ENCODE measurements at places on chromosomes 5 and 9.
A peak's percentile ranks its signal among the peaks of the same experiment; 100 is the strongest.

DNA sequence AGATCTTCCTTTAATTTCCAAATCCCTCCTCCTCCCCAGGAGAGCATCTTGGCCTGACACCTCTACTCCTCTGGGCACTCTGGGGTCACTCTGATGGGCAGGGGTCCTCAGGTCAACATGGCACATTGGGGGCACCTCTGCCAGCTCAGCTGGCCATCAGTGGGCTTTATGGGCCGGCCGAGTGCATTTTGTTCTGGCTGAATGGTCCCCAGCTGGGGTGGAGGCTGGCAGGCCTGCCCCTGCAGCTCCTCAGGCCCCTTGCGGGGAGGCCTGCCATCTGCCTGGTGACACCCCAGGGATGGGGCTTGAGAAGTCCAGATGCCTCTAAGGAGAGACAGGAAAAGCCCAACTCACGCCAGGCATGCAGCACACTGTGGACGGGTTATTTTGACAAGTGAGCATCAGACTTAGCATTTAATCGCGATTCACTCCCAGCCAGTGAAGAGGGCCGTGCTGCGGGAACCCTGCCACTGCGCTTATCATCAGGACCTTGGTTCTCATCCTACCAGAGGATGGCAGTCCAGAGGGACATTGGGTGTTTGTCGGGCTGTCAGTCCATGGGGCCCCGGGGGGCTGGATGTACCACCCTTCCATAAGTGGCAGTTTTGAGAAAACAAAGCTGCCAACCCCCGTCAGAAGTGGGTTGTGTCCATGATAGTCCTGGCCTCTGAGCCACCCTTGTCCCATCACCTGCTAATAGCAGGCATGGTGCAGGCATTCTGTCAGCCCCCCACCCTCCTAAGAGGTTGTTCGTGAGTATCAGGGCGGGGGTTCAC lies 21.7 kb downstream of the PHF2 start:
- no peak for DNase-seq

DNA sequence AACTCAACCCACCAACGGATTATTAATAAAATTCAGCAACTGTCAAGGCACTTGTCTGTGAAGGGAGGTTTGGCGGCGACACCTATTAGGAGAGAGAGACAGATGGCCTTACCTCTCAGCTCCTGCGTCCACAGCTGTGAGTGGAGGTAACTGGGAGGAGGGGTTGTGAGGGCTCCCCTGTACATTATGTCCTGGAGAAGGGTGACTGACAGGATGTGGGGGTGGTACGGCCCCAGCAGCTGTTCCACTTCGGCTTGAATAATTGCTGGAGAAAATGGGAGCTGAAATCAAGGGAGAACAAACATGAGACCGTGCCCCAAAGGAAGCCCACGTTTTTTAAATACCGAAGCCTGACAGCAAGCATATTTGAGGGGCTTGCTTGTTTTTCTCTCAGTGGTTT lies 353.5 kb upstream of the RFX3 start:
- no peak for DNase-seq

GRCh38 chr5:161373345-161373707 lies 173.2 kb downstream of the GABRB2 start:
- no peak for DNase-seq

- DNase-seq = no peak
These were observed at the start of gene CTNND2 for GRCh38 chr5:11904265-11904906. Gene CTNND2 (minus strand): TSS chr5:11904446. CDS start chr5:11903853, 593 bp downstream.

DNA sequence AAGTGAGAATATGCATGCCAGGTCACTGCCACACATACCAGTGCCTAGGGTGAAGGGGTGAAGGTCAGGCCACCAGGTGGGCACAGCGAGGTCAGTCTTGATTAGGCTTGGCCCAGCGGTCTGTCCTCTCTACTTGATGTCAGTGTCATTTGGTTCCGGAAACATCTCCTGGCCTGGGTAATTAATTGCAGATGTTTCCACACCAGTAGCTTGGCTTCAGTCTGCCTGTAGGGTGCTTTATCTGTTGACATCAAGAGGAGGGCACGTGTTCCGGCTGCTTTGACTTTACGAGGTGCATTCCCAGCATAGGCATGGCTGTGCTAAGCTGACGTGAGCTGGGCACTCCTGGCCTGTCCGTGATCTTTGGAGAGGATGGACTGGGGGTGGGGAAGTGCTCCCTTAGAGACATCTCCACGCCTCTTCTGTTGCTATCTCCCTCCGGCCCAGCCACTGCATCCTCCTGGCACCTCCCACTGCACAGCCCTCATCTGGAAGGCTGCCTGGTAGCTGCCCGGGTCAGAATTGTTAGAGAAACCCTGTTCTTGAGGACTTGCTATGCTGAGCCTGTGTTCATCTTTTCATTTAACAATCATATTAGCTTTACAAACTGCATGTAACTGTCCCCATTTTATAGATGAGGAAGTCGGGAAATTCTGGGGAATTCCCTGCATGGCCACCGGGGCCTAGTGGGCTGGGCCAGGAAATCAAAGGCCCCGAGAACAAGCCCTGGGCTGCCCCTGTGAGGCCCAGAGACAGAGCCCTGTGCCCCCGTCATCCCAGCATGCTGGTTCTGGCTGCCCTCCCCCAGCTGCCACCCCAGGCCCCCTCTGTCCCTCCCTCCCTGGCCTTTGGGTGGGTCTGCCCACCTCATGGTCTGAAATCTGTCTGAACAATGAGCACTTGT lies 29.1 kb downstream of the JADE2 start:
- DNase-seq = no peak

GRCh38 chr9:123864251-123864650 lies 65.7 kb downstream of the DENND1A start:
- no peak for DNase-seq

DNA sequence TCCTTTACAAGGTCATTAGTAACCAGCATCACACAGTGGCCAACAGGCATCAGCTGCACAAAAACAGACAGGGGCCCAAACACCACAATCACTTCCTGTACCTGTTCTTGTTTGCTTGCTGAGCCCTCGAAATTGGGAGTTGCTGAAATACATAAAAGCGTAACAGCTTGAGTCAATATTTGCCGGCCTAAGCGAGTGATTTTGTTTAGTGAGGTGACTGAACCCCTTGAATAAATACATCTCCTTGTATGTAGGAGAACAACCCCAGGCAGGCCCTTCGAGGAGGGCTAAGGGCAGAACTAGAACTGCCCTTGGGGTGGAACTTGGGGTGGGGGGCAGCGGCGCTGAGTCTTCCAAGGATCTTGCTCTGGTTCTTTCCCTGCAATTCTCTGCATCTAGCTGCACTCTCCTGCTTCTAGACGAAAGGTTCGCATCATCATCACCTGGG lies 502.5 kb downstream of the RASEF start:
- DNase-seq = no peak

GRCh38 chr5:141492168-141492885 lies 3.4 kb downstream of the PCDHGC5 start:
- DNase-seq = no peak

GRCh38 chr5:169862391-169862811 lies 117.9 kb downstream of the INSYN2B start:
- DNase-seq = no peak

- peak; percentile 14 for DNase-seq
These were observed 184.2 kb downstream of the EFNA5 start for GRCh38 chr5:107486489-107486888.

- DNase-seq = no peak
These were observed 187.7 kb downstream of the TRIO start for GRCh38 chr5:14330729-14331385.

GRCh38 chr5:119255571-119256356 lies 100.1 kb upstream of the TNFAIP8 start:
- no peak for DNase-seq

DNA sequence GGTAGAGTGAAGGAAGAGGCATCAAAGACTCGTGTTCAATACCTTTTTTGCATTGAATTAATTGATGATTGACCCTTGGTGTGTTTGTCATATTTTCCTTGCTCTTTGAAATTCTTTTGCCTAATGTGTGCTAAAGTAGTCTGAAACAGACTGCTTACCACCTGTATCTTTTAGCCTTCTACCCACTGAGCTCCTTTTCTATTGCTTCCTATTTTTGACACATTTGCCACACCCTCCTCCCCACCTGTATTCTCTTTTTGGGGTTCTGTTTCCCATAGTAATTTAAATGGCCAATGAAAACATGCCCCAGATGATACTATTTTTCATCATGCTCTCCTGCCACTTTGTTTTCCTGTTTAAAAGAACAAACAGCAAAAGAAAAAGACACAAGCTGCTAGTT lies 78.5 kb downstream of the ZCCHC7 start:
- DNase-seq = no peak

DNA sequence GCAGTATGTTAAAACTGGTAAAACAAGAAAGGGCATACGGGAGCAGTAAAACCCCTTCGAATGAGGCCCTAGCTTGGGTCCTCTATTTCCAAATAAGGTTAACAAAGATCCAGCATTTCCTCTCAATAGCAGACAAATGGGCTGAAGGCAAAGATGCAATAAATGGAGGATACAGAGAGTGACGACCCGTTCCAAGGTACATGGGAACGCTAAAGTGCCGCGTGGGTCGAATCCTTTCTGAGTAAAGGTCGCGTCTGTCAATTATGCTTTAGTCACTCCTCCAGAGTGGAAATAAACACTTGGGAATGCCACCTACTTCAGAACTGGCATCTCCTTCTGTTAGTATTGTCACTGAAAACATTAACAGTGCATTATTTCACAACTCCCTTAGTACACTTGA lies 24.7 kb downstream of the ARL15 start:
- no peak for DNase-seq

DNA sequence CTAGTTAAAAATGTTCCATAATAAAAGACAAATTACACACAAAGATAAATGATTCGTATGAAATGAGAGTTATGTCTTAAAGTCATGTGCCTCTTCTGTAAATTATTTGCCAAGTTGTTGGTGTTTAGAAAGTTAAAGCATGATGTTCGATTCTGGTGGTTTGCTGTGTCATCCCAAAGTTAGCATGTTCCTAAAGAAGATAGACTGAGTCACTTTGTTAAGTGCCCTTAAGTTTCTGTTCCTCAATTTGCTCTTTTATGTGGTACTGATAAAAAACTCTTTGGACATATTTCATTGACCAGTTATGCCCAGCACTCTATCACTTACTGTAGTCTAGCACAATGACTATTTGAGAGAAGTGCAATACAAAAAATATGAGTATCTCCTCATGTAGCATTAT lies 366.9 kb upstream of the ZNF608 start:
- no peak for DNase-seq

DNA sequence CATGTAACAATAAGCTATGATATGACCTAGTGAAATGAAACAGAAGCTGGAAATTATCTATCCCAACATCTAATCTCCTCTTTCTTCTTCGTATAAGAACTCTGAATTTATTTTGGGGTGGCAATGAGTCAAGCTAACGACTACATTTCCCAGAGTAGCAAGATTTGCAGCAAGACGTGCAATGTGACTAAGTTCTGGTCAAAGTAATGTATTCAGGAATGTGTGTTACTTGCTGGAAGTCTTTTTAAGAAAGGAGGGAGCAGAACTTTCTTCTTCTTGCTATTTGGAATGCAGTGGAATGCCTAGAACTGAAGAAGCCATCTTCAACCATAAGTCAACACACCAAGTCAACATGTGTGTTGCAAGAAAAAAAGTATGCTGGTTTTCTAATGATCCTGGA lies 406.6 kb upstream of the MEF2C start:
- no peak for DNase-seq

DNA sequence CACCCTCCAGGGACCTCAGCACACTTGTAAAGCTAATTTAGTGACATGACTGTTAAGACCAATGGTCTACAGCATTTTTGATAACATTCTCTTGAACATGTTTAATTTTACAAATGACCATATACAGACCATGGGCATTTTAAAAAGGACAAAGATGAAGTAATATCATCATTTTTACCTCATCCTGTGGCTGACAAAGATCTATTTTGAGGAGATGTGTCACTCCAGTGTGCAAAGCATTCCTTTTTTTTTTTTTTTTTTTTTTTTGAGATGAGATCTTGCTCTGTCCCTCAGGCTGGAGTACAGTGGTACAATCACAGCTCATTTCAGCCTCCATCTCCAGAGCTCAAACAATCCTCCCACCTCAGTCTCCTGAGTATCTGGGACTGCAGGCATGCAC lies 118.2 kb upstream of the TBC1D2 start:
- no peak for DNase-seq

DNA sequence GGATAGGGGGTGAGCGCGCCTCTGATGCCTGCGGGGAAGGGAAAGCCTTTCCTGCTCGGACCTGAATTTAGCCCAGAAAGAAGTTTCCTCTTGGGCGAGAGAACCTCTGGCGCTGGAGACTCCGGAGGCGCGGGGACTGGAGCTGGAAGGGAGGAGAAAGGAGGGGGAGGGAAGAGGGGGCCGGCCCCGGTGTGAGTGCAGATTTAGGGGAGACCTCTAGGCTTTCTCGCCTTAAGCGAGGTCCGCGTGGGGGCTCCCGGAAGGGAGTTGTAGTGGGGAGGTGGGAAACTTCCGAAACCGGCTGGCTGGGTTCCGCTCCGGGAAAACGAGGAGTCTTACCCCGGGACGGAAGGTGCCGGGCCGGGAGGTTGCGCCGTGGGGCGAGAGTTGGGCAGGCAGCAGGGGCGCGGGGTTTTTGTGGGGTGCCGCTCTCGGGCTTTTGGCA lies 1.3 kb downstream of the PCSK5 start:
- DNase-seq = no peak

GRCh38 chr9:135215571-135216161 lies 128.2 kb downstream of the OLFM1 start:
- DNase-seq = no peak

DNA sequence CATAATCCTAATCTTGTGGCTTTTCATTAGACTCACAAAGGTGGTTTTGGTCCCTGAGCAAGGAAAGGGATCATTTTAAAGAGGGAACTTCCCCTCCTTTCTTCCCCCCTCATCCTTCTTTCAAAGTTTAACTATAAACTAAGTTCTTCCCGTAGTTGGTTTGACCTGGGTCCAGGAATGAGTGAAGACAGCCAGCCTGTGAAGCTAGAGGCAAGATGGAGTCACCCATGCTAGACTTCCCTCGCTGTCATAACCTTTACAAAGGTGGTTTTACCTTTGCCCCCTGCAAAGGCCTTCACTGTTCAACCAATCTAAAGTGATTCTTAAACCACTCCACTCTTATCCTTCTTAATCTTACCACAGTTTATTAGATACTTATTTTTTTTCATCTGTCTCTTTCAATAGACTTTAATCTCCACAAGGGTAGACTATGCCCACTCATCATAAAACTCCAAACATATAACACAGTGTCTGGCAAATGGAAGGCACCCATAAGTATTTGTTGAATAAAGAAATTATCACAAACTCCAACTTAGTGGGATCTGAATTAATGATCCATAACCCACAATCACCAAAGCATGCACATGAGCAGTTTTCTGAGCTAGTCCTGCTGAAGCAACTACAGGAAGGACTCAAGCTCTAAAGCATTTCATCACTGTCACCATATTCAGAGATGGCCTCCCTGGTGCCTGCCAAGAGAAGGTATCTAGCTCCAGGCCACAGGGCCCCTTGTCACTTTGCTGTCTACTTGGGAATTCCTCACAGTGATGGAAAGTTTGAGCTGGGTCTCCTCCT lies 369.0 kb downstream of the SPOCK1 start:
- no peak for DNase-seq

GRCh38 chr5:109921735-109922380 lies 232.1 kb downstream of the MAN2A1 start:
- no peak for DNase-seq
